Activated T-cell treated with anti-CD3 and anti-CD28 coated beads for 24 hours (primary cell): ENCODE measurements at places on chromosomes 1 and 21.

DNA sequence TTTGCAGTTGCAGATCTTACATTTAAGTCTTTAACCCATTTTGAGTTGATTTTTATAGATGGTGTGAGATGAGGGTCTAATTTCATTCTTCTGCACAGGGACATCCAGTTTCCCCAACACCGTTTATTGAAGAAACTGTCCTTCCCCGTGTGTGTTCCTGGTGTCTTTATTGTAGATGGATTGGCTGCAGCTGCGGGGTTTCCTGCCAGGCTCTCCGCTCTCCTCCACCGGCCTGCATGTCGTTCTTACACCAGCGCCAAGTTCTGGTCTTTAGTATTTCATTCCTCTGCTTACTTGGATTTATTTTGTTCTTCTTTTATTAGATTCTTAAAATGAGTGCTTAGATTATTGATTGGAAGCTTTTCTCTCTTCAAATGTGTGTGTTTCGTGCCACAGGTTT, 98.9 kb upstream of the COL6A1 start:
- DNase-seq, result no peak

DNA sequence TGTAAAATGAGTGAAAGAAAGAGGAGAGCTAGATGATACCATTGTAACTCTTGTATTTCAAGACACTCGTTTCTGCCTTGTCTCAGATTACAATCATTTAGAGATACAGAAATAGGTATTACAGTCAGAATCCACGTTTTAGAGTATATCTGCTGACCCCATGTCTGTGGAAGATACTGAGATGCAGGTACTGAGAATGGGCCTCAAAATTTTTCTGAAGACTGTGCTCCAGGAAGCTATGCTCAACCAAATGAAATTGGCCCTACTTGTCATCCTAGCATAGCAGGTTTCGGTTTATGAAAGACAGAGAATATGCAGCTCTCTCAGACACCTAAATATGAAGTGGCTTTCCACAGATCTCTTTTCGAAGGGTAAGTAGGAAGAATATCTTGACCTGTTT, 6.0 kb upstream of the WARS2 start:
- DNase-seq, result no peak

DNA sequence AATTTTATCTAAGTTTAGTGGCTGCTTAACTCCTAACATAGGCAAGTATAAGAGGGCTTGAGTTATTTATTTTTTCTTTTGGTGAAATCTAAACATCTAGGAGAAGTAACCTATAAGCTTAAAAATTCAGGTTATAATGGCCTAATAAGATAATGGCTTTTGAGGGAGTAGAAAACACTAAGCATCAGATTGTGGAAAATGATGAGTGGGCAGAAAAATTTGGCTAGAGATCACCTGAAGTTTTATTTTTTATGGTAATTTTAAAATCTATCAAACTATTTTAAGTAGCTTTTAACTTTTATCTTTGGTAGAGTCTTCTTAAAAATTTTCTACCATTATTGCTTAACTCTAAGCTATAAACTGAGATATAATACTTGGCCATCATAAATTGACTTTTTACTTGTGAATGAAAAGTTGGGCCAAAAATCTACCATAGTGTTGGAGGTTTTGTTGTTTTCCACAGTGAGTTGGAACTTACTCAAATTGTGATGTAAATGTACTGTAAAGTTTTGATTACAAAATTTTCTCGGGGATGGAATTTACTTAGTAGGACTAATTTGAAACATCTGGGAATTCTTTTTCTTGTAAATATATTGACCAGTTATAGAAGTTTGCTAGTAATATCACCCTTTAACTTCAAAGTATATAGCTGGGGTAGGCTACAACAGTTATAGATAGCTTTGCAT, 63.9 kb downstream of the USP25 start:
- no peak for DNase-seq

- no peak for DNase-seq
Observed at GRCh38 chr1:221801773-221802516, 60.1 kb upstream of the DUSP10 start.

DNA sequence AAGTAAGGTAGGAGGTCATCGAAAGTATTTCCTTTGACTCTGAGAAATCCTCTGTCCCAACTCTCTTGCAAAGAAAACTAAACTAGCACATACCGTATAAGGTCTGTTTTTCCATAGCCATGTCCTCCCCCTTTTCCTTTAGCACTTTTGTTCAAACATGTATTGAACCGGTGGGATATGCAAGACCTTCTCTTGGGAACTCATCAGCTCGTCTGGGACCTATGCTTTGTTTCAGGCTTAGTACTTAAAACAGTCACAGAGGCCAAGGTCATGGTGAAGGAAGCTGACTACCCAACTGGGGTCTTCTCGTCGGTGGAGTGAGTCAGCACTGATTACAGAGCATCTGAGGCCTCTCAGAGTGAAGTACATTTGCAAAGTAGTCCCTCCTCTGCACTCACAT, 185.0 kb downstream of the ZBTB18 start:
- no peak for DNase-seq
